ENCODE measurements at places on chromosomes 11 and 22. TPM values are rescaled to one million over a fixed set of nuclear protein-coding genes. Genes with fewer than 3 reads are reported as not detected.

The OR51B4 gene
- total RNA-seq: not detected

The SNX19 gene
- total RNA-seq: 47.2 TPM

The CRYAB gene
- 0.18 TPM for total RNA-seq

The NUDT8 gene
- 2.4 TPM for total RNA-seq

The RGL4 gene
- total RNA-seq: not detected

The OR52E8 gene
- total RNA-seq: not detected

The GRM5 gene
- 0.18 TPM for total RNA-seq

The NAALAD2 gene
- total RNA-seq: under 0.01 TPM

The PLEKHB1 gene
- total RNA-seq: 0.36 TPM

The NAA40 gene
- total RNA-seq: 13.1 TPM

The GGT5 gene
- 6.7 TPM for total RNA-seq

The GAL3ST1 gene
- total RNA-seq: under 0.01 TPM

The KCNQ1 gene
- total RNA-seq: not detected

The TKFC gene
- total RNA-seq: 12.3 TPM

The SCGB2A2 gene
- total RNA-seq: not detected

The OR51B6 gene
- not detected for total RNA-seq

The OR5B21 gene
- total RNA-seq: not detected

The XRCC6 gene
- total RNA-seq: 329 TPM

The ADM2 gene
- under 0.01 TPM for total RNA-seq

The F2 gene
- total RNA-seq: not detected

The CABP4 gene
- total RNA-seq: 0.45 TPM

The SYT7 gene
- 0.19 TPM for total RNA-seq

The NEU3 gene
- total RNA-seq: 5.1 TPM

The ARL14EP gene
- total RNA-seq: 22.6 TPM
